Right renal pelvis (tissue), 4 donors: ENCODE measurements at places on chromosomes 6 and 20. TPM values are rescaled to one million over a fixed set of nuclear protein-coding genes. Genes with fewer than 3 reads are reported as not detected.

The PDE10A gene
- 20.3 TPM for polyA plus RNA-seq

The ECT2L gene
- polyA plus RNA-seq = 0.22 TPM

The SMLR1 gene
- polyA plus RNA-seq = 1.2 TPM

The TRAPPC3L gene
- 0.23 TPM for polyA plus RNA-seq

The HEBP2 gene
- polyA plus RNA-seq = 62.7 TPM

The HLA-DQA2 gene
- polyA plus RNA-seq = 0.38 TPM

The SNPH gene
- polyA plus RNA-seq = 3.2 TPM

The PEDS1 gene
- 26.7 TPM for polyA plus RNA-seq

The BCAS1 gene
- polyA plus RNA-seq = 2.4 TPM

- DNase-seq = no peak
These were observed 180.9 kb downstream of the KIF16B start for GRCh38 chr20:16392346-16392745.

- DNase-seq = no peak
These were observed 162.3 kb upstream of the PDE10A start for GRCh38 chr6:165825256-165825815.

DNA sequence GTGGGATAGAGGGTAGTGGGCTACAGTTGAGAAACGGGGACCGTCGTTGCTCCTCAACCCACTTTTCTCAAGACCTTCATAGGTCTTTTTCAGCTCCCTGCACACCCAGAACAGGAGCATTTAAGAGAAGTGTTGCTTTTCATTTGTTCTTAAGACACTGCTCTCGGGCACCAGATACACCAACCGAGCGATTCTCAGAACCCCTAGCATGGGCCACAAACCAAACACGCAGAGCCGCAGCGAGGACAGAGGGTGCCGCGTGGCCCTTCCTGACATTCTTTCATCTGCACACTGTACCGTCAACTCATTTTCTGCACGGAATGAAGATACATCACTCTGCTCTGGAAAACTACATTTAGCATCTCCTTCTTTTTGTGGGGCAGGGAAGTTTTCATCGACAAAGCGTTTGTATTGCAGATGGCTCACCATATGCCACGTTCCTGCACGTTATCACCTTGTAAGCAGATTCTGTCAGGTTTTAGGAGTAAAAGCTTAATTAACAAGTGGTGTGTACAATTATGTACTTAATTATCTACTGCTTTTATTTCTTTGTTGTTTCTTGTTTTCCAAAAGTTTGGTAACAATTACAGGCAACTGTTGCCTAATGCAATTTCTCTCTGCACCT lies 70.4 kb upstream of the MLN start:
- DNase-seq = no peak

DNA sequence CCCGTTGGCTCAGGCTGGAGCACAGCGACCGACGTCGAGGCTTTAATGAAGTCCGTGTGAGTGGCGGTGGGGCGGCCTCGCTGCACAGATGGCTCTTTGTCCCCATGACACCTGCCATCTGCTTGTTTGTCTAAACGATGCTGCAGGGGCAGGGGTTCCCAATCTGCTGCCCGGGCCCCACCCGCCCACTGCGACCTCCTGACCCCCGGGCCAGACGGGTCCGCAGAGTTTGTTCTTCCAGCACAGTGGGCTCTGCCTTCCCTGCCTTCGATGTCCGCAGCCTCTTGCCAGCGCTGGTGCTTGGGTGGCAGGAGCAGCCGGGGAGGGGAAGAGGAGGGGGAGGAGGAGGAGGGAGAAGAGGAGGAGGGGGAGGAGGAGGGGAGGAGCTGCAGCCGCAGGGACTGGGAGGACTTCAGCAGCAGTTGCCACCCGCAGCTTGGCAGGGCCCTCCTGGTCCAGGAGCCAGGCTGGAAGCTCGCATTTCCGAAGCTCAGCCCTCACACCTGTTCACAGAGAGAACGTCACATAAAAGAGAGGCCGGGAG lies 210.0 kb downstream of the DLL1 start:
- DNase-seq = no peak

- DNase-seq = no peak
These were observed 39.7 kb upstream of the COL10A1 start for GRCh38 chr6:116165596-116165995.

DNA sequence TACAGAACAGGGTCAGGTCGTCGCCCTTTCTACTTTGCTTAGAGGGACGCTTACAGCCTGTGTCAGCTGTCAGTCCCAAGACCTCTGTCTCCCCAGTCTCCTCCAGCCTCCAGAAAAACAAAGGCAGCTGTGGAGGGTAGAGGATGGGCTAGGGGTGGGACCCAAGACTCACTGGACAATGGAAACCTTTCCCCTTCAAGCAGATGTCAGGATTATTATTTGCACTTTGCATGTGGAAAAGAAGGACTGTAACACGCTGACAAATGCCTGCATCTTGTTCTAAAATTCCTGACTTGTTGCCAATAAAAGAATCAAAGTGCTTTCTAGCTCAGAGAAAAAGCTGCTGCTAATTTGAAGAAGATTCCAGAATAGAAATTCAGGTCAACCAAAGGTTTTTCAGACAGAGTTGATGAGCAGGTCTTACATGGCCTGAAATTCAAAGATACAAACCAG lies 58.7 kb downstream of the SNX5 start:
- no peak for DNase-seq

- no peak for DNase-seq
These were observed 73.3 kb upstream of the LYRM2 start for GRCh38 chr6:89711801-89712200.
